Stimulated activated CD4-positive, alpha-beta T cell treated with anti-CD3 and anti-CD28 coated beads, Interleukin-4, amount 100 ng/mL, for 48 hours (primary cell): ENCODE measurements at places on chromosomes 4 and X.

DNA sequence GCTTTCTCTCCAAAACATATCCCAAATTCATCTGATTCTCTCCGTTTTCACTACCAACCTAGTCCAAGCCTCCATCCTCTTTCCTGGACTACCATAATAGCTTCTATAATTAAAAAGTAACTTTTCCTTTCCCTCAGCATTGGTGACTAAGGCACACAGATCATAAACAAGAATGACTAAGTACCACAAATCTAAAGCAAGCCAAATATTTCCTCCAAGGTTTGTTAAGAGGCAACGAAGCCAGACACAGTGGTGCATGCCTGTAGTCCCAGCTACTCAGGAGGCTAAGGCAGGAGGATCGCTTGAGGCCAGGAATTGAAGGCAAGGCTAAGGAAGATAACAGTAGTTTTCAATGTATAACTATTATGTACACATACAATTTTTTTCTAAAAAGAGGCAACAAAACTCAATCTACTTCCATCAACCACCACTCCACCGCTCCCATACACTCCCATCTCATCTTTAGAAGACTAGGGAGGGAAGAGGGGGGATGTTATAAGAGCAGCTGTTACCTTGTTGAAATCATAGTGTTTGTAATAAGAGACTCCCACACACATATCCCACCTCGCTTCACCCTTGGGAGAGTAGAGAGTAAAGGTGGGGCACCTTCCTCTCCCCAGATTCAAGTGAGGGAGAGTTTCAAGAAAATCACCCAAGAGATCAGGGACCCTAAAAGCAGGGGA lies 4.2 kb upstream of the JCHAIN start:
- DNase-seq = no peak

DNA sequence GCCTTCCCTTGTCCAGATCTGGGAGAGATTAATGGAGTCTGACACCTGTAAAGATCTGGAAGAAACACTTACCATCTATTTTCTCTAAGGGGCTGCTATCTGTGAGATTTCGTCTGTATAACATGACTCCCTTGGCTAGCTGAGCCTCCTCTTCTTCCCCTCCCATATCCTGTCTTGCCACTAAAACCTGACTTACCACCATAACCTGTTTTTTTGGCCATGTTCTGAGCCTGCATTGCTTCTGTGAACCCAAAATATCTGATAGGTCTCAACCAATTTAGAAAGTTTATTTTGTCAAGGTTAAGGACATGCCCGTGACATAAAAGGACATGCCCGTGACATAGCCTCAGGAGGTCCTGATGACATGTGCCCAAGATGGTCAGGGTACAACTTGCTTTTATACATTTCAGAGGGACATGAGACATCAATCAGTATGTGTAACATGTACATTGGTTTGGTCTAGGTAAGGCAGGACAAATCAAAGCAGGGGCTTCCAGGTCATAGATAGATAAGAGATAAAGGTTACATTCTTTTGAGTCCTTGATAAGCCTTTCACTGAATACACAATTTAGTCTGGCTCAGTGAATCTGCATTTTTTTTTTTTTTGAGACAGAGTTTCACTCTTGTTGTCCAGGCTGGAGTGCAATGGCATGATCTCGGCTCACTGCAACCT lies 11.4 kb downstream of the MGST2 start:
- no peak for DNase-seq

- DNase-seq = no peak
These were observed 212.6 kb upstream of the LCORL start for GRCh38 chr4:18234108-18234507.

DNA sequence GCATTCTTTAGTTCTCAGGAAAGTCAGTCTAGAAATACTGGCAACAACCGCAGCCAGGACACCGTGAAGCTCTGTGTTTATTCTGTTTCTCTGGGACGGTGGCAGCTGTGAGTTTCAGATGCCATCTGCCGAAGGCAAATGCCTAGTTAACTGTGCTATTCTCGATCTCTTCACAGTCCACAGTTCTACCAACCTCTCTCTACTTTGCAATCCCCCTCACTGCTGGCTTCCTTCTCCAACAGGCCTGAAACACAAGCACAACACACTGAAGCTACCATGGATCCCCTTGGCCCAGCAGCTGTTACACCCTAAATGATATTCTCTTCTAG lies 118.8 kb downstream of the ZNF827 start:
- no peak for DNase-seq

- DNase-seq = no peak
These were observed 64.7 kb downstream of the TMEM156 start for GRCh38 chr4:38967260-38968095.

DNA sequence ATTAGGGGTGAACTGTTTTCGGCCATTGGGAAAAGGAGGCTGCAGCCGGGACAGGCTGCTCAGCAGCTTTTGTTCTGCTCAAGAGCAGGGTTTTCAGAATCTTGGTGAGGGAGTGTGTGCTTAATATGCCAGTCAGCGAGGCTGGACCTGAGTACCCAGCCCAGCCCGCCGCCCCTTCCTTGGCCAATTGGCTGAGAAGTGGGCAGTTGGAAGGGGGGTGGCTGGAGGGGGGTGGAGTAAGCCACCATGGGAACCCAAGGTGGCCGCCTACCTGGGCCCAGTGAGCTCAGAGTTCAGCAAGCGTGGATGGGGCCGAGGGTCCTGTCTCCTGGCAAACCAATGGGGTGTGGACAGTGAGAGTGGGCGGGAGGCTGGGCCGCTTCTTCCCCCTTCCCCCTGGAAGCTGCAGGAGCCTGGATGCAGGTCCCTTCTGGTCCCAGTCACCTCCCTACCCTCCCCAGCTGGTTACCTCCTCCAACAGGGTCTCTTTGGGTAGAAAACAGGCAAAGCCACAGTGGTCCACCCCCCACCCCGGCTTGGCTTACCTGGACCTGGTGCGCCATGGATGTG lies 52.5 kb downstream of the SORCS2 start:
- no peak for DNase-seq

DNA sequence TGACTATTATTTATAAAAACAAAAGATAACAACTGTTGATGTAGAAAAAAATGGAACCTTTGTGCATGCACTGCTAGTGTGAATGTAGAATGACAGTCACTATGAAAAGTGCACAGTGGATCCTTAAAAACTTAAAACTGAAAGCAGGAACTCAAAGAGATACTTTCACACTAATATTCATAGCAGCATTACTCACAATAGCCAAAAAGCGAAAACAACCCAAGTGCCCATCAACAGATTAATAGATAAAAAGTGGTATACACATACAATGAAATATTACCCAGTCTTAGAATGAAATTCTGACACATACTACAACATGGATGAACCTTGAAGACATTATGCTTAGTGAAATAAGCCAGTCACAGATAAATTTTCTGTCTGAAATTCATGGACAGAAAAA lies 23.8 kb downstream of the CENPC start:
- no peak for DNase-seq

DNA sequence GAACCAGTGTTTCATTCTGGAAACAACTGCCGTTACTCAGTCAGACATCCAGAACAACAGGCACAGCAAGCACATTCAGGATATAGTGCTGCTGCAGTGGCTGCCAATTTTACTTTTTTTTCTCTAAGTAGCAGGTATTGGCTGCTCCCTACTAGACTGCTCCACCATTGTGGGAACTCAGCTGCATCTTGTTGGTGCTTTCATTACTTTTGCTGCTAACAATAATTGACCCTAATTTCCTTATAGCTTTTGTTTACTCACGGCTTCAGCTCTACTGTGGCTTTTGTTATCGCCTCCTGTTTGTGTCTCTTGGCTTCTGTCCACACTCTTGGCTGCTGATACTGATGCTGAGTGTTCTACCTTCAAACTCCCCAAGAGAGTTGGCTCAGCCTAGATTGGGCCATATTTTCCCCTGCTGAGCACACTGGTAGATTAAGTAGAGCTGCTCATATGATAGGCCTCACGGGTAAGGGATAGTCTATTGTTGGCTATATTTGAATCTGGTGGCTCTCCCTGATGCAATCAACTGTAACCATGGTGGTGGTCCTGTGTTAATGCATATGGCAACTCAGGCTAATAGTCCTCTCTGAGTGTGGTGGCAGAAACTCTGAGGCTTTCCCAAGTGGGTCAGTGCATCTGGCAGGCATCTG lies 44.5 kb upstream of the IL2 start:
- DNase-seq = no peak

DNA sequence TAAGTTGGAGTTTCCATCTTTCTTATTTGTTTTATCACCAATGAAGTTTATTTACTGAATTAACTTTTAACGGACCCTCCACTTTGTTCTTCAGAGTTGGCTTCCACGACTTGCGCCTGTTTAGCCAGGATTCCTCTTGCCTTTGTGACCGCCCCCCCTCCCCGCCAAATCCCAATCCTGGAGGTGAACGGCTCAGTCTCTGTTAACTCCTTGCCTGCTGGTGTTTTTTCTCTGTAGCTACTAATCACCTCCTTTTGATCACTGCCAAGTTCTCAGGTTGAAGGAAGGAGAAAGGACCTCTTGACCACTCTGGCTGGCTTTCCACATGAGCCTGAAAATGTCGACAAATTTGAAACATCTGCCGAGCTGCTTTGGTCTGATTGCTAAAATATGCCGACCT lies 46.8 kb upstream of the BCOR start:
- no peak for DNase-seq

GRCh38 chr4:76087007-76087769 lies 12.7 kb downstream of the ART3 start:
- DNase-seq = no peak

DNA sequence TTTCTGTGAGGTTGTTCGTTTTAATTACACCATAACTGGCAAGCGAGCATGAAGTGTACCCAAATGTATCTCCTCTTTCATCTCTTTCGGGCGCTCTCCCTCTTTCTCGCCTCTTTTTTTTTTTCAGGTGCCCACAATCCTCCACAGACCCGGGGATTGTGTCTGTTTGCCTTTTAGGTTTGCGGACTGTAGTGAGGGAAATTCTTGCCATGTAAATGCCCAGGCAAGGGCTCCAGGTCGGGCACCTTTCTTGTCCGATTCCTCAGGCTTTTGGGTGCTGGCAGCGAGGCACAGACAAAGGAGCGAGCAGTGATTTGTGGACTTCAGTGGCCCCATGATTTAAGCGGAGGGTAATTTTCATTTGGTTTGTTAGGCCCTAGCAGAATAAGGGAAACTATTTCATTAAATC lies 1.1 kb upstream of the PHOX2B start:
- no peak for DNase-seq

- DNase-seq = no peak
These were observed 34.6 kb downstream of the PDLIM5 start for GRCh38 chr4:94486372-94486801.

- no peak for DNase-seq
These were observed 2.7 kb downstream of the FAM120C start for GRCh38 chrX:54180403-54180802.

DNA sequence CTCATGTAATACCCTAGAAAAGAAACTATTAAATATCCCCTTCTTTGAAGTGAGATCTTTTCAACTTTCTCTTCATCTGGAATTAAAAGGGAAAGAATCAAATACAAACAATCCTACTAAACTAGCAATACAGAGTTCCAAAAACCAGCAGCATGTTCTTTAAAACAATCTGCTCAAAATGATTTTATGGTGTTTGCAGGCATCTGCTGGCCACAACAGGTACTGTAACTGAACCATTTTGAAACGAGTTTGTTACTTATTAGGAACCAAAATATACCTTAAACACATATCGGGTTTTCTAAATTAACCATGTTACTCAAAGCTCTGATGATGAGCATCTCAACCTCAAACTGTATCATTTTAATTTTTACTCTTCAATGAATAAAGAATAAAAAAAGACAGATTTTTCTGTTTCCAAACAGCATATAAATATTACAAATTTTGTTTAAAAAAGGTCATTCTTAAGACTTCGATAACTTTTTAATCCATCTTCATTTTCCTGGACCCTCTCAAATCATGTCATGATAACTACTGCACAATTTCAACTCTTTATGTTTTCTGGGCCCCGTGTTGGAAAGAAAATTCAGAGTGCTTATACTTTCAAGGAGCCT lies 56.5 kb downstream of the ARAP2 start:
- no peak for DNase-seq

- no peak for DNase-seq
These were observed 32.3 kb downstream of the BCOR start for GRCh38 chrX:40065296-40066046.

DNA sequence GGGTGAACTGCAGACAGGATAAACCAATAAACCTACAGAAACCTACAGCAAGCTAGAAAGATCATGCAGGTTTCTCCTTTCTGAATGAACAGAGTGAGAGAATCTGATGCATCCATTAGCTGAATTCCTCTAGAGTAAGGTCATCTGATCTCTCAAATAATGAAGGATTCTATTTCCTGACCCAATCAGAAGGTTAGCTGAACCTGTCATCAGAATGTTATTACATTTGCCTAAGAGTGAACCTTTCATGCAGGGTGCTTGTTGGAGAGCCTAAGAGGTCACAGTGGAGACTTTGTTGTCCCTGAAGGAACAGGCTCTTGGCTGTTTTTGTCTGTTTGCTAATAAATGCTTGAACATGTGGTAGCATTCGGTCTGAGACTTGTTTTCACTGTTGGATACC lies 24.0 kb downstream of the MEPE start:
- DNase-seq = no peak

GRCh38 chrX:31228415-31228832 lies 156.6 kb upstream of the FTHL17 start:
- DNase-seq = no peak

GRCh38 chr4:140472156-140472555 lies 25.9 kb downstream of the MGAT4D start:
- DNase-seq = no peak

DNA sequence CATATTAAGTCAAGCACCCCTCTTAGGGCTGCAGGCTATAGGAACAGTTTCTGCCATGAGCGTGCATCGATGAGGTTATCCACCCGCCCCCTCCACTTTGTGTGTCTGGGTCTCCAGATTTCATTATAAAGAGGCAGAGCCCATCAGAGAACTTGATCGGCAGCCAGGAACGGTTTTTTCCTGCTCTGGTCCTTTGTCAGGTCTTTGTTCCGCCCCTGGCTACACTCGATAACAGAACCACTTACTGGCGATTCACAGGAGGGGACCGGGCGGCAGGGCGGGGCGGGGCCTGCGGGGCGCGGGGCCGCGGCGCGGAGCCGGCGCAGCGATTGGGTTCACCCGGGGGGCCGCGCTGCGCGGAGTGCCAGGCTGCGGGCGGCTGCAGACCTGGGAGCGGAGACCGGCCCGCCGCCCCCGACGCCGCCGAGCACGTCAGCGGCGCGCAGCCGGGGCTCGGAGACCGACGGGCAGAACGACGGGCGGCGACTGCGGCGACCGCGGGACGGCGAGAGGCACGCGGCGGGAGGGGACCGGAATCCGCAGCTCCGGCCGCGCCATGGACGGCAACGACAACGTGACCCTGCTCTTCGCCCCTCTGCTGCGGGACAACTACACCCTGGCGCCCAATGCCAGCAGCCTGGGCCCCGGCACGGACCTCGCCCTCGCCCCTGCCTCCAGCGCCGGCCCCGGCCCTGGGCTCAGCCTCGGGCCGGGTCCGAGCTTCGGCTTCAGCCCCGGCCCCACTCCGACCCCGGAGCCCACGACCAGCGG lies at the start of gene SLC10A4:
TSS of gene SLC10A4 (plus strand) at position 338 of the 771 bp plus-strand sequence. CDS start at position 557, 219 bp downstream.
- DNase-seq = no peak

- DNase-seq = no peak
These were observed 47.3 kb downstream of the PPP3CA start for GRCh38 chr4:101299899-101300540.

GRCh38 chr4:87781569-87781968 lies 17.8 kb upstream of the IBSP start:
- DNase-seq = no peak
